ENCODE measurements at places on chromosomes 4 and X.

- no peak for DNase-seq
Measured at GRCh38 chrX:50075630-50076339, 125.0 kb downstream of the AKAP4 start.

- DNase-seq, result no peak
Measured at GRCh38 chrX:120468479-120468824, 644 bp downstream of the LAMP2 start.

GRCh38 chr4:72567821-72568675 lies 973 bp downstream of the ADAMTS3 start:
- DNase-seq, result no peak

DNA sequence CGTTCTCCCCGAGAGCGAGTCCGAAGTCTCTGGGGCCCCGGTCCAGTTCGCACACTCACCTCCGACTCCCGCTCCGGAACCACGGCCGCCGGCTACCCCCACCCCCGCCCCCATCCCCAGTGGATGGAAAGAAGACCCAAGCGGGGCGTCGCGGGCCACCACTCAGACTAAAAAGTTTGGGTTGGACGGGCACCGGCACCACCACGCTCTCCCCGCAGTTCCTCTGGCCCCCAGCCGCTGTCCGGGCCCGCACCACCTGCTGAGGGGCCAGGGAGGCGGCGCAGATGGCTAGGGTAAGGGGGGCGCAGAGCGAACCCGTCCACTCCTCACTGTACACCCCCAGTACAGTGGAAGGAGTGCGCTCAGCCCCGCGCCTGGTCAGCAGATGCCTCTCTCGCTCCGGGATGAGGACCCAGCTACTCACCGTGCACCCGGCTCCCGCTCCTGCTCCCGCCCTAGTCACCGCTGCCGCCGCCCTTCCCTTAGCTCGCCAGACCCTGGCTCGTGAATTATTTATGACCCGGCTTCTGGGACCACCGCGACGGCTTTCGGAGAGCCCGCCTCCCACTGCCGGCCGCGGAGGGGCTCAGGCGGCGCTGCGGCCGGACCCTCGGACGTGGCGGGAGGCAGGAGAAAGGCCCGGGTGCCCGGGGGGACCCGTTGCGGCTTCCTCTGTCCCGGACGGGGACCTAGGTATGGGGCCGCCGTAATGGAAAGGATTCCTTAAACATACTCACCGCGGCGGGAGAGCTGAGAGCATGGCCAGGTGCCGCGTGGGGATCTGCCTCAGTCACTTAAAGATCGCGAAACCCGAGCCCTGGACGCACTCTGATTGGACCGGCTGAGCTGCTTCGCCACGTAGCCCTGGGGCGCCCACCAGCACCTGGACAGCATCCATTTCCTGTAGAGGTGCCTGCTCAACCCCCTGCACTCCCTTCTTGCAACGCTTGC lies at the start of gene PROM1:
PROM1 (minus strand) TSS at position 783 of the 951 bp plus-strand sequence. CDS start 8,117 bp downstream, outside the sequence.
- no peak for DNase-seq

GRCh38 chr4:182207830-182208396 lies 35.3 kb upstream of the TENM3 start:
- DNase-seq, result peak; percentile 80

DNA sequence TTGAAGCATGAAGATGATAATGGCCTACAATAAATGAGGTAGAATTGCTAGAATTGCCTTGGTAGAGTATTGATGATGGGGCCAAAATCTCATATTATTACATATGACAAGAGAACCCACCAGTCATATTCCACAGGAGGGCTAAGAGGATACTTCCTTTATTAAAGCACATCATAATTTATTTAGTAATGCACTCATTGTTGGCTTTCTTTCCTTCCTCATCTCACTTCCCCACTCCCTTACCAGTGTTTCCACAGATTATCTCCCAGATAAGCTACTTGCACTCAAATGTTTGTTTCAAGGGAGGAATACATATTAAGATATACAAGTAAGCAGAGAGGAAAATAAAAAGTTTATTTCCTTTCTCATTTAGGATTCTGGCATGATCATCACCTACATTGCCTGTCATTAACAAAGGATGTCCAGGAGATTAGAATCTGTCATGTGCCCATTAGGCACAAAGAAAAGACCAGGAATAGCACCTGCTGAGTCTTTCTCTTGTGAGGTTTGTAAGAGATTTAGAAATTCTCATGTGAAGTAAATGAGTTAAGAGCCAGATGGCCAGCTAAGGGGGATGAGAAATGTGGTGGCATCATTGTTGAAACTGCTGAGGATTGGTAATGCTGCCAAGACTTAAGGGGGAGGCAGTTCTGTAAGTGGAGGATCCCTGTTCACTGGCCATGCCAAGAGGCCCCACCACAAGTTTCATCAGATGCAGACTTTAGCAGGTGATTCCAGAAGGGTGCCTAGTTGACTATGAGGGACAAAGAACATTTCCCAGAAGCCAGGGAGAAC lies 52.4 kb upstream of the PRDM8 start:
- no peak for DNase-seq

DNA sequence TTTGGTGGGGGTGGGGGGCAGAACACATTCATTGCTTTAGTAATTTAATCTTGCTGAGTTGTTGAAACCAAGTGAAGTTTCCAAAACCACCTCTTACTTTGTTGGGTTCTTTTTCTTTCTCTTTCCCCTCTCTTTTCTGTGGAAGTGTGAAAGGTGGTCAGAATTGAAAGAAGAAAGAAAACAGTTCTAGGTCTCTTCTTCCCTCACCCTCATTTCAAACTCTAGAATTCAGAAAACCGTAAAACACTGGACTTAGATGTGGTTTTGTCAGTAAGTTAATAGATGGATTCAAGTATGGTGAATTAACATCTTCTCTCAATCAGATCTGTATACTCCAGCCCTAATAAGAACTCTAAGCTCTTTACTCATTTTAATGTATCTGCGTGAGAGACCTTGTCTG lies 23.7 kb downstream of the PLP1 start:
- no peak for DNase-seq

Data from GM04504 (cell line).